ENCODE measurements at places on chromosomes 3 and 15.

DNA sequence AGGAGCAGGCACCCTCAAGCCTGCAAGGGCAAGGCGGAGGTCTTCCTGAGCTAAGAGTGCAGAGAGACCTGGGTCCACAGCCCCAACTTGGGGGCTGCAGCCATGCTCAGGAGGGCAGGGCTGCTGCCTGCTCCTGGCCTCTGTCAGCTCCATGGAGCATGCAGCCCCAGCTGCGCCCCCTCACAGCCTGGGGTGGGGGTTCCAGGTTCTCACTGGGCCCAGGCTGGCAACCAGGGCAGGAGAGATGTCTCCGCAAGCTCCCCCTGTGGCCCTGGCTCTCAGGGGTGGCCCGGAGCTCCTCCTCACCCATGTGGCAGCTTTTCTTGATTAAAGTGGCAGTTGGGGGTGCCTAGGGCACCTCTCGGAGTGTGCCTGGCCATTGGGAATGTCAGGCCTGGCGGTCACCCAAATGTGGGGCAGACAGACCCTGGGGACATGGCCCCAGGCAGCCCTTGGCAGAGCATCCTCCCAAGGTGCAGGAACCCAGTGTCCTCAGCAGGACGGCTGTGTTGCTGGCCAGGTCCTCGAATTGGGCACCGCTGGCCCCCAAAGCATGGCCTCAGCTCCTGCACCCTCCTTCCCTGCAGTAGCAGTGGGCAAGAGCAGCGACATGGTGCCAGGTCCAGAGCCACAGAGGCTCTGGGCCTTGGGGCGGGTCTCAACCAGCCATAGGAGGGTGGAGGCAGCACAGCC lies 210.1 kb upstream of the MLF1 start:
- DNase-seq = no peak

GRCh38 chr3:126100634-126101301 lies 16.8 kb upstream of the SLC41A3 start:
- no peak for DNase-seq

- no peak for DNase-seq
These were observed 83.4 kb downstream of the IL1RAP start for GRCh38 chr3:190597291-190597690.

DNA sequence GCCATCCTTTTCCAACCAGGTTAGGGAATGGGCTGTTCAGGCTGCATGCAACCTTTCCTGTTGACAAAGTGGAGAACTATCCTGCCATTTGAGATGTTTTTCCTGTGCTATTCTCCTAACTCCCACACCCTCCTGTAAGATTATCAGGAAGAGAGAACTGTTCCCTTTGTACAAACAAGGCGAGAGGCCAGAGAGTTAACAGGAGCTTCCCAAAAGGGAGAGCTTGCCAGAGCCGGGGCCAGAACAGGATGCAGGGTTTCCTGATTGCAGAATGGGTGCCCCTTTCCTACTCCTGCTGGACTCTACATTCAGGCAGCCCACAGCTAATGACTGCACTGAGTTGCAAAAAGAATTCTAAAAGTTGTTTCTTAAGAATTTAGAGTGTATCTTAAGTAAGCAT lies 17.1 kb downstream of the PML start:
- DNase-seq = no peak

GRCh38 chr3:187694801-187695200 lies 7.6 kb downstream of the RTP2 start:
- no peak for DNase-seq

DNA sequence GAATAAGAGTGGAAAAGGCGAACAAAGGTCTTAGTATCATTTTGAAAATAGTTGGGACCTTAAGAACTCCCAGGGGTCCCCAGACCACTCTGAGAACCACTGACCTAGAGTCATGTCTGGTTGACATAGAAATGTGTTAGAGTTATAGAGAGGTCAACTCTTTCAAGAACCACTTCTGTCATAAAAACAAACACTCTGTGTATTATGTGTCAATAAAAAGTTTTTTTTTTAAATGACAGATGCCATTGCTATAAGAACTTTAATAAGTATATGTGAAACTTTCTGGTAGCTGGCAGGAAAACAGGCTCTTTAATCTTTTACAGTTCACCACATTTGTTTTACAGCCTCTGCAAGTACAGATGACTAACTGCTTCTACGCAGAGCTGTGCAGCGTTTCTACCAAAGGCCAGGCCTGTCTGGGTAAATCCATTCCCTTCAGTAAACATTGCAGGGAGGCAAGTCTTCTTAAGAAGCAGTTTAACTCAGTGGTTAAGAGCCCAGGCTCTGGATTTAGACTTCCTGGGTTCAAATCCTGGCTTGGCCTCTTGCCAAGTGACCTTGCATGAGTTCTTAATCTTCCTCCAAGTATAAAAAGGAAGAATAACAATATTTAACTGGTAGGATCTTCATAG lies 56.6 kb downstream of the RFTN1 start:
- DNase-seq = no peak

DNA sequence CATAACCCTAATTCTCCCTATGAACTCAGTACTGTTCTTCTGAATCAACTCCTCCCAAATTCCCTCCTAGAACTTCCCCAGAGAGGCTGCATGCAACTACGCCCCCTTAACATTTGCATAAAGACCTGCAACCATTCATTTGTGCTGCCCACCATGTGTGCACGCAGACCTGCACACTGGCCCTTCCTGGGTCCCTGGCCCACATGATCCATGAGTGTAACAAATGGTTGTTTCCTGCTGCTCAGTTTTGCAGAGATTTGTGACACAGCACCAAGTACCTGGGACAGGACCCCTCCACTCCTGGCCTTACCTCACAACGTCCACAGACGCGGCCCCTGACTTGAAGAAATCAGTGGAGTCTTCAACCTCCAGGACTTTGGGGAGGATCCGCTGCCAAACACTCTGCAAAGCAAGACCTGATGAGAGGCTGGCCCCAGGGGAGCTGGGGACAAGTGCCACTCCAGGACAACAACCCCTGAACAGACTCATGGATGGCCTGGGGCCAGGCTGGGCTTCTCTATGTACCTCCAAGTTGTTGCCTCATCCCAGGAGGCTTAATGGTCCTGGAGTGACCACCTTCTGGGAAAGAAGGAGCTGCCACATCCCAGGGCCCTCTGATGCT lies 33.8 kb downstream of the ALDH1L1 start:
- no peak for DNase-seq

DNA sequence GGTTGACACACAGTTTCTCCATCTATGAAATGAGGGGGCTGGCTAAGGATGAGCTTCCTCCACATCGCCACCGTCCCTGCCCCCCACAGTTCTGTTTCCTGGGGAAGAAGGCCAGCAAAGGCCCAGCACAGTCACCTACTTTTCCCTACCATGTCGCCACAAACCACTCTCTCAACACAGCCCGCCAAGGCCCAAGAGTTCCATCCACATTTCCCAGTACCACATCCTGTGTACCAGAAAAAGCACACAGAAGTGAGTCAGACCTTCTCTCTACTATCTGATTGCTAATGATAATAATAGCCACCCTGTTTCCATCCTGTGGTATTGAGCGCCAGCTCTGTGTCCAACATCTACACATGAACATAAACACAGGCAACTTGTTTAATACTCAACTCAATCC lies 30.3 kb upstream of the C15orf39 start:
- DNase-seq = no peak

DNA sequence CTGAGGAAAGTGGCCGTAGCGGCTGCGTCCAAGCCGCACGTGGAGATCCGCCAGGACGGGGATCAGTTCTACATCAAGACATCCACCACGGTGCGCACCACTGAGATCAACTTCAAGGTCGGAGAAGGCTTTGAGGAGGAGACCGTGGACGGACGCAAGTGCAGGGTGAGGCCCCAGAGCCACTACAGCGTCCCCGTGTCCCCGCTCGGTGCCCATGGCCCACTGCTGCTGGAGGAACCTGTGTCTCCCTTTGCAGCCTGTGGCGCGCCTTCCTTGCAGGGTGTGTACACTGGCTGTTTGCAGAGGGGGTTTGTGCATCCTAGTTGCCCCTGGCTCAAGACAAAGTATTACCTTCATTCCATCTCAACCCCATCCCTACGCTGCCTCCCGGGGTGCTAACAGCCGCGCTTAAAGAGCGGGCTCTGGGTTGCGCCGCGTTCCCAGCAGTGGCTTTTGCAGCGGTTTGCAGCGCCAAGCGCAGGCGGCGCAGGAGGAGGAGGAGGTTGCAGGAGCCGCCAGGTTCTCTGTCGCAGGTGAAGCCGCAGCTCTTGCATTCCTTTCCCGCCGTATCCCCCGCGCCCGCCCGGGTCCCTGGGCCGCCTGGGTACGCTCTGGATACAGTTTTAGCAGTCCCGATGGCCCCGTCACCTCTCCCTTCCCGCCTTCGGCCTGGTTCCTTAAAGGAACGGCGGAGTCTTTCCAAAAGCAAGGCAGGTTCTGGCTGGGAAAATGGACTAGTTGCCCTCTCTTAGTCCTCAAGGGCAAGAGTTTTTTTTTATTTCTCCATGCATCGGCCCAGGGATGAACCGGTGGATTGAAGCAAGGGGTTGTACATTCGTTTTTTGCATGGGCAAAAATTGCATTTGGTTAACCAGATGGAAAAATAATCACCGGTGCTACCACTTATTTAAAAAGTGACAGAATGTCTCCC lies 1.2 kb downstream of the CRABP1 start:
- no peak for DNase-seq

DNA sequence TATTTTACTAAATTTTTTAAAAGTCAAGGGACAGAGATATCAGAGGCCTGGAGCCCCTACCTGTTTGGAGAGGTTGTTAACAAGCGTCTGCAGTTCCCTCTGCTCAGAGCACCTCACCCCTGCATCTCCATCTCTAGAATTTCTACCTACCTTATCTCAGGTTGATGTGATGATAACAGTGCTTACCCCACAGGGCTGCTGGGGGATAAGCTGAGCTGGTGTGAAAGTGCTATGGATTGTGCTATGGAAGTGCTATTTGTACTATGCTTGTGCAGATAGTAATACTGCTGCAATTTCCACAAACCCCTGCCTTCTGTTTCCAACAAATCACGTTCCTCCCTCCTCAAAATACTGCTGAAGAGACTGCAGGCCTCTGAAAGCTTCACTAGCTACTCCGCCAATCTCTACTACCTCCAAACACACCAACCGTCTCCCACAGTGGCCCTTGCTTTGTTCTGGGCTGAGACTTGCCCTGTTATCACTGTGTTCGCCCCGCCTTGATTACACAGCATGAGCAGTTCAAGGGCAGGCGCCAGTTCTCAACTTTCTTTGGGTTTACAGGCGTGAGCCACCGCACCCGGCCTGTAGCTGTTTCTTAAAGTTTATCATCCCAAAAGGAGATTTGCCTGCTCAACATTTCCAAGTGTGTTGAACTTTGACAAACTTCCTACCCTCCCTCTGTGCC lies 28.4 kb upstream of the PARL start:
- no peak for DNase-seq

DNA sequence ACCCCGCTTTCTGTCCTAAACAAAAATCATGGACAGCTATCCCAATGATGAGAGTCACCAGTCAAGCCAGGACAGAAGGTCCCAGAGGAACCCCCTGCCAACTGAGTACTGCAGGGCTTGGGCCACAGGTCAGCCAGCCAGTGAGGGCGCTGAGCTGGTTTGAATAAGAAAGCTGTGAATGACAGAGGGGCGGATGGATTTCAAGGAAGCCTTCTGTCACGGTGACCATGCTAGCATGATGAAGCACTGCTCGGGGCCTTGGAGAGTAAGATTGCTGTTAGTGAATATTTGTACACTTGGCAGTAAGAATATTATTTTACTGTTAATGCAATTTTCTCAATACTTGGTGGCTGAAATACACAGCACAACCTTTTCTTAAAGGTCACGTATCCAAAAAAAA lies 734.0 kb upstream of the NR2F2 start:
- DNase-seq = no peak

GRCh38 chr15:52733088-52733487 lies 53.9 kb upstream of the ATOSA start:
- DNase-seq = no peak

DNA sequence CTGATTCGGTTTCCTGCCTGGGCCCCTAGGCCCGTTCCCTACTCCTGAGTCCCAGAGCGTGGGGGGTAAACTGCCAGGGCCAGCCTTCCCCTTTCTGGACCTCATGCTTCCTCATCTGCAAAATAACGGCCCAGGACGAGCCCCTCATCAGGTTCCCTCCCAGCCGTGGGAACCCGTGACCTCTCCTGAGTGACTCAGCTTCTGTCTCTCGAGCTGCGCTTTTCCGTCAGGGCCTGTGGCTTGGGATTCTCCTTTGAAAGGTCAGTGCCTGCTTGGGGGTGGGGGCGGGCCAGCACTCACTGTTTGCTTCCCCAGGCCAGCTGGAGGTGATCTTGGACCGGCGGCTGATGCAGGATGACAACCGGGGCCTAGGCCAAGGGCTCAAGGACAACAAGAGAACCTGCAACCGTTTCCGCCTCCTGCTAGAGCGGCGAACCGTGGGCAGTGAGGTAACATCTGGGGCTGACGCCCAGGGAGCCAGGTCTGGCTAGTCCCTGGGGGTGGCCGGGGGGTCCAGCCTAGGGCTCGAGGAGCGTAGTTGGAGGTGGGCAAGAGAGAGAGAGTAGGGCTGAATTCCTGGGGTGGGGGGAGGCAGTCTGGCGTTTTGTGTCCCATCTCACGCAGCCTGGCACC lies 12.8 kb downstream of the MAN2A2 start:
- no peak for DNase-seq

GRCh38 chr3:1183320-1184048 lies 90.7 kb downstream of the CNTN6 start:
- no peak for DNase-seq

GRCh38 chr3:60810881-60811280 lies 440.4 kb downstream of the FHIT start:
- DNase-seq = no peak

DNA sequence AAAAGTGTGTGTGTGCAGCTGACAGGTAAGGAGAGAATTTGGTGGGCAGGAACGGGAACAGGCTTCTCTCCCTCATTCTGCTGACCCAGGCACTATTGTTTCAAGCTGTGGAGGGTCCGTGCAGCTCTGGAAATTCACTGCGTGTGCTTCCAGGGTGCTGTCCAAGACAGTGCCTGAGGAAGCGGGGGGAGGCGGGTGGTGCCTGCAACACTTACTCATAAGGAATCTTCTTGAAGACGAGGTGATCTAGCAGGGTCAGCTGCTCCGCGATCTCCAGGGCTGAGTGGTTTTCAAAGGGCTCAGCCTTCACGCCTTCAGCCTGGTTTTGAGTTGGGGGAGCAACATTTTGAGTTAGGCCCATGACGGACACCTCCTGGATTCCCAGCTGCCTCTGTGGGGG lies 46.6 kb upstream of the CTSH start:
- no peak for DNase-seq

DNA sequence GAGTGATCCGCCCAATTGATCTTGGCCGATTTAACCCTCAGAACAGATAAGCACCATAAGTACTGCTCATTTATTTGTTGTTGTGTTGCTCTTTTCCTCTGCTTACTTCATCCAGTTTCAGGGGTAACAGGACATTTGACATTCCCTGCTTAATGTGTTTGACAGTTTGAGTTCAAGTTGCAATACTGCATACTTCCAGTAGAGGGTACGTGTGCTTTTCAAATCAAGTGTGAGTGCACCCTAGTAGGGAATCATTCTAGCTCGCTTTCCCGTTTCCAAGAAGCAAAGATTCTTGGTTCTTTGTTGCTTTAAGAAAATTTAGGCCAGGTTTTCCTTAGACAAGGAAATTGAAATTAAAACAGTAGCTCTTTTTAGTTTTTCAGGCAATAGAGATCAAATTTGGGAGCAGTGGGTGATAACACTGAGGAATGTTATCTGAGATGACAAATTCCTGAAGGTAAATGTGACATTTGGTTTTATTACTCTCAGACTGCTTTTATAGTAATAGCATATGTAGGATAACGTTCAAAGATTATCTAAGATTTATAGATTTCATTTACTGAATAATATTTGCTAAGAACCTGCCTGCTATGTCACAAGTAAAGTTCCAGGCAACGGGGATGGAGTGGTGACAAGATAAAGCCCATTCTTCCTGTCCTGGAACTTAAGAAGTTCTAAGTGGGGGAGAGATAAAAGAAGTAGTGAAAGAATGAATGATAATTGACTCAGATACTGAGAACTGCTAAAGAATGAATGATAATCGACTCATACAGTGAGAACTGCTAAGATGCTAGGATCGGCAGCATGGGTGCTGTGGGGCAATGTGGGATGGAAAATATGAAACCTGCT lies 73.3 kb downstream of the SYNPR start:
- no peak for DNase-seq

All from COR-L47 (cell line).